ENCODE measurements at places on chromosomes 6 and 20.
A peak's percentile ranks its signal among the peaks of the same experiment; 100 is the strongest.

DNA sequence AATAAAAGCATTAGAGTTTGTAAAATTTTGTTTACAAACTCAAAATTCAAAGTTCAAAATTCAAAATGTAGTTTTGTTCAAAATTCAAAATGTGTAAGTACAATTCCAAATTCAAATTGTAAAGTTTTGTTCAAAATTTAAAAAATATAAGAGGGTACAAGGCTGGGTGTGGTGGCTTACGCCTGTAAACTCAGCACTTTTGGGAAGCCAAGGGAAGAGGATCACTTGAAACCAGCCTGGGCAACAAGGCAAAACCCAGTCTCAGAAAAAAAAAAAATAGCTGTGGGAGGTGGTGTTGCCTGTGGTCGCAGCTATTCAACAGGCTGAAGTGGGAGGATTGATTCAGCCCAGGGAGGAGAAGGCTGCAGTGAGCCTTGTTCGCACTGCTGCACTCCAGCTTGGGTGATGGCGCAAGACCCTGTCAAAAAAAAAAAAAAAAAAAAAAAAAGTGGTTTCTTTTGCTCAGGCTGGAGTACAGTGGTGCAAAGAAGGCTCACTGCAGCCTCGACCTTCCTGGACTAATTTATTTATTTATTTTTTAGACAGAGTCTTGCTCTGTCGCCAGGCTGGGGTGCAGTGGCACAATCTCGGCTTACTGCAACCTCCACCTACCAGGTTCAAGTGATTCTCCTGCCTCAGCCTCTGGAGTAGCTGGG is 5.4 kb upstream of the ZBTB12 start:
- DNase-seq: no peak

DNA sequence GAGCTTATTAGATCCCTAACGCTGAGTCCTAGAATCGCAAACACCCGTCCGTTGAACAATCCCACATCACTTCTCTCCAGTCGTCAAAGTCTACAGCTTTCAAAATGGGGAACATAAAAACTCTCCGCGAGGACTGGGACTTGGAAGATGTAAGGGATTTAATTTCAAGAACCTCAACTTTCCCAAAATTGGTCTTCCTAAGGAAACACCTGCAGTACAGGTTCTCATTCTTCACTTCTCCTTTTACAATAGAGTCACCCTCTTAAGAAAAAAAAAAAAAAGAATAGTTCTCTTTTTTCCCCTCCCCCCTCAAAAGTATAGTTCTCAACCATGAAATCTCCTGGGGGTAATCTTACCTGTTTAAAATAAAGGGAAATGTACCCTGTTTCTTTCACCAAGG is 6.6 kb upstream of the ZBTB22 start:
- peak; percentile 73 for DNase-seq

GRCh38 chr20:42190084-42190483 is 571.9 kb upstream of the CHD6 start:
- DNase-seq: no peak

DNA sequence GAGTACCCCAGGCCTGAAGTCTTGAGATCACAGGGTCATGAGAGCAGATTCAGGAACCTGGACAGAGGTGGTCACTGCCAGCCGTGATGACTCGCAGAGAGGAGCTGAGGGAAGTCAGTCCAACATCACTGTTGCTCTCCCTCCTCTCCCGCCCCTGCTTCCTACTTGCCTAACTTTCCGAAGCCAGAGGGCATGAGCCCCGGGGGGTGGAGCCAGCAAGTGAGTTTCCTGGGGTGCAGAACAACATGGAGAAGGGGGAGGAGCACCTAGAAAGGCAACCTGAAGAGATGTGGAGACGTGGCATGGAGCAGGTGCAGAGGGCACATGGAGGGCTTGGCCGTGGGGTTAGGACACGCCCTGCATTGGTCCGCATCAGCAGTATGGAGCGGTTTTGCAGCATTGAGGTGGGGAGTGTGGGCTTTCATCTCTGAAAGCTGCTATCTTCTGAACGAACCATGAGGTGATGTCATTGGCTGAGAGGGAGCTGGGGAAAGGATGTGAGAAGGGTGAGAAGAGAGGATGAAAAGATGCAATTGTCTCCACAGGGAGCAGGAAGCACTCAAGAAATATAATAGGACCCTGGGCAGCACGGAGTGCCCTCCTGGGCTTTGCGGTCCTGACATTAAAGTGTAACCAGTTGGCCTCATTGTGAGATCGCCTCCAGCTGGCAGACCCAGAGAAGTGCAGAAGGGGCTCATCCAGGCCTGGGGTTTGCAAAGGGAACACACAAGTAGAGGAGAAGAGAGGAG is 25.0 kb downstream of the GDAP1L1 start:
- DNase-seq: no peak

- DNase-seq: no peak
Observed at GRCh38 chr6:112620812-112621569, 273.9 kb downstream of the RFPL4B start.

- DNase-seq: no peak
Observed at GRCh38 chr6:105688573-105688972, 285.7 kb upstream of the PREP start.

GRCh38 chr6:54609981-54610380 is 236.6 kb upstream of the FAM83B start:
- no peak for DNase-seq

GRCh38 chr20:56631990-56632327 is 2.9 kb downstream of the TFAP2C start:
- no peak for DNase-seq

DNA sequence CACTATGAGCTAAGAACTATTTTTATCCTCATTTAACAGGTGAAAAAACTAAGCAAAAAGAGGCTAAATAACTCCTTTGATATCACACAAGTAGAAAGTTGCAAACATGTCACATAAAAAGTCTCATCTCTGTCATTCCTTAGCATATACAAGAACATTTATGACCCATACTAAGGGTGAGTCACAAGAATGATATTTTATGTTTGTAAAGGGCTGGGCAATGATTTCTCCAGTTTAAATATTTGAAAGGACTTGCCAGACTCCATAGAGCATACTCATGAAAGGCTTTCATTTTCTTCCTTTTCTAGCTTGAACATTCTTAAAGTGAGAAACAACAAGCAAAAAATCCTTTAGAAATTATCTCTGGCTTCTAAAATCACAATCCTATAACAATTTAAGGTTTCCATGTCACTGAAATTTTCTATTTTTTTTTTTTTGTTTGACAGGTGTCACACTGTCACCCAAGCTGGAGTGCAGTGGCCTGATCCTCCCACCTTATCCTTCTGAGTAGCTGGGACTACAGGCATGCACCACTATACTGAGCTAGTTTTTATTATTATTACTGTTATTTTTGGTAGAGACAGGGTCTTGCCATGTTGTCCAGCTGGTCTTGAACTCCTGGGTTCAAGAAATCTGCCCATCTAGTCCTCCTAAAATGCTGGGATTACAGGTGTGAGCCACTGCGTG is 338.0 kb upstream of the KHDRBS2 start:
- no peak for DNase-seq

DNA sequence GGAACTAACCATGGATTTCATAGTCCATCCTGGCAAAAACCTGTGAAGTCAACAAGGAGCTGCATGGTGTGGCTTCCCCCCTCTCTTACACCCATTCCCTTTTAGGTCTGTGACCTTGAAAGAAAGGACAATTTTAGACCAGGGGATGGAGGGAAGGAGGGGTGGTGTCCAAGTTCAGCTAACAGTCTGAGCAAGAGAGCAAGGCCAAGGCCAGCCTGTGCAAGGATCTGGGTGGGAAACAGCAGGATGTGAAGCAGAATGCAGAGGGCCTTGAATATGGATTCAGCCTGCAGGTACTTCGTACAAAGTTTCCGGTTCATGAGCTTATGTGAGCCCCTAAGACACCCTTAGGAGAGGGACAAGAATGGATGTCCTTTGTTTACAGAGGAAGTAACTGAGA is 293.0 kb downstream of the KIF16B start:
- no peak for DNase-seq

- DNase-seq: no peak
Observed at GRCh38 chr6:161618831-161619454, 345.1 kb upstream of the AGPAT4 start.
